Hematopoietic multipotent progenitor cell treated with erythropoietin and hydrocortisone succinate and interleukin-3 and kit ligand, for 8 days (in vitro differentiated cells): ENCODE measurements at places on chromosomes 11 and 22.
A peak's percentile ranks its signal among the peaks of the same experiment; 100 is the strongest.

GRCh38 chr22:49295851-49296560, 531.7 kb downstream of the BRD1 start:
- DNase-seq = no peak

GRCh38 chr22:36331912-36332622, 55.7 kb downstream of the MYH9 start:
- DNase-seq = peak; percentile 80

GRCh38 chr22:32562401-32562800, 87.8 kb downstream of the FBXO7 start:
- DNase-seq = no peak

GRCh38 chr11:64230985-64231365, 627 bp downstream of the DNAJC4 start:
- peak; percentile 14 for DNase-seq

DNA sequence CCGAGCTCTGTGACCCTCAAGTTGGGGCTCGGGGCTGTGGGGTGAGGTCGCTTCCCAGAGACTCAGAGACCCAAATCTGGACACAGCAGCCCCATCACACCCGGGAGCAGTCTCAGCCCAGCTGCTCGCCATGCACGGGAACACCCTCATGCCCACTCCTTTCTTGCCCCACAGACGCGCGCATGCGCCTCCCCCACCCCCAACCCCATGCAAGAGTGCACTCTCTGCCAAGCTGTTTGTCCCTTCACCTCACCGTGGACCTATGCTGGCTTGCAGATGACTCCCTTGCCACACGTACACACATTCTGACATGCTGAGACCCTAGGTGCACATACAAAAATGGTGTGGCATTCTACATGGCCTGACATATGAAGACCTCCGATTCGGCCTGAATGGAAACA, 478 bp upstream of the CD248 start:
- DNase-seq = no peak
